ENCODE measurements at places on chromosomes 6 and 20.

GRCh38 chr6:110614586-110614985 is 138.2 kb upstream of the SLC22A16 start:
- DNase-seq = no peak

DNA sequence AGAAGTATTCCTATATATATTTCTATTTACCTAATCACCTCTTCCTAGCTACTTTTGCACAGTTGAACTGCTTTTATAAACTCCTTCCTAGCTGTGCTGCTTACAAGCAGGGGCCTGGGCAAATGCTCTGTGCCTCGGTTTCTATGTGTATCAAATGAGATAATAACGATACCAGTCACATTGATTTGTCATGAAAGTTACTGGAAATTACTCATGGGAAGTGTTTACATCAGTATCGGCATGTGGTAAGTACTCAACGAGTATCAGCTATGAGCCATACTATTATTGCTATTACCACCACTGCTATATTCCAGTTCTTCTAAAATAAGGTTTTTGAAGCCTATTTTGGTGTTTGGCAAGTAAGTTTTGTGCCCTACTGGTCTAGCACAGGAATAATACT is 4.9 kb downstream of the LAMA4 start:
- no peak for DNase-seq

DNA sequence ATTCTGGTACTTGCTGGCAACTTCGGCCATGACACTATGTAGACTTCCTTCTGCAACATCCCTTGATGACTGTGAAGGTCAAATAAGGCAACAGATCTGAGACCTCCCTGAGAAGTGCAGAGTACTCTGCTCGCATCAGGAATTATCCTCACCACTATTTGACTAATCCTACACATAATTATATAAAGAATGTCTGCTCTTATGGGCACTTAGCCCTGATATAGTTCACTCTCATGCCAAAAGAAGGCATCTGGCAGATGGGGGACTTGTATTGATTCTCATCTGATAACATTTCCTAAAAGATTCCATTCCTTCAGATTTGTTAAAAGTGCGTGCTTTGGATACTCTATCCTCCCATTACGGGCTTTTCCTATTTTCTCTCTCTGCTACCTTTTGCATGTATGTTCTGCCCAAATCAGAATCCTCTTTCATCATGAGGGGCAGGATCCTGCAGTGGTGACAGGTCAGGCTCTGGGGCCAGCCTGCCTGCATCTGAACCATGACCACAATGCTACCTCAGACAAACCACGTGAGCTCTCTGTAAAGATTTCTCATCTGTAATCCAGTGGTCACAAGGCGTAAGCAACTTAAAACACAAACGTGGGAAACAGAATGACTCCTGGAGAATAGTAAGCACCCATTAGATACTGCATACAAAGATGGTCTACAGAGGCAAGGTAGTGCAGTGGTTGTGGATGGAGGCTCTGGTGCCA is 134.0 kb downstream of the GJA10 start:
- DNase-seq = no peak

- no peak for DNase-seq
These were observed 12.8 kb upstream of the SERPINB1 start for GRCh38 chr6:2854396-2854982.

DNA sequence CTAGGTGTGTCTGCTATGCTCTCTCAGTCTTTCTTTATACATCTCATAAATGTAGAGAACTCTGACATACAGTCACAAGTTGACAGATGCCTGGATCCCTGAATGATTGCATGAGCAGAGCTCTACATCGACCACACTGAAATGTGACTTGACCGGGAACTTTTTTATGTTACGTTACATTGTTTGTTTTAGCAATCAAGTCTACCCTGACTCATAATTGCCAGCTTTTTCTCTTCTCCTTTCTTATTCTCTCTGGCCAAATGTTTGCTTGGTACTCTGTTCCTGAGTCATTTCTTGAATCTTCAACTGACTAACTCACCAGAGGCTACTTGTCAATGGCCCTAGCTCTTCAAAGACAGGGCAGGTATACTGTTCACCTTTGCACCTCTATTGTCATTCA is 213.6 kb upstream of the DTNBP1 start:
- no peak for DNase-seq

DNA sequence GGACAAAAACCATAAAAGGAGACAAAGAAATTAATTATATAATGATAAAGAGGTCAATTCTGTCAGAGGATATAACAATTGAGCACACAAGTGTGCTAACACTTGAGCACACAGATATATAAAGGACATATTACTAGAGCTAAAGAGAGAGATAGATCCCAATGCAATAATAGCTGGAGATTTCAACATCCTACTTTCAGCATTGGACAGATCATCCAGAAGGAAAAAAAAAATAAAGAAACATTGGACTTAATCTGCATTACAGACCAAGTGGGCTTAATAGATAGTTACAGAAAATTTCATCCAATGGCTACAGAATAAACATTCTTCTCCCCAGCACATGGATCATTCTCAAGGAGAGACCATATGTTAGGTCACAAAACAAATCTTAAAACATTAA is 9.9 kb downstream of the VNN1 start:
- DNase-seq = no peak

GRCh38 chr6:46949632-46950280 is 28.0 kb upstream of the ADGRF5 start:
- DNase-seq = no peak

DNA sequence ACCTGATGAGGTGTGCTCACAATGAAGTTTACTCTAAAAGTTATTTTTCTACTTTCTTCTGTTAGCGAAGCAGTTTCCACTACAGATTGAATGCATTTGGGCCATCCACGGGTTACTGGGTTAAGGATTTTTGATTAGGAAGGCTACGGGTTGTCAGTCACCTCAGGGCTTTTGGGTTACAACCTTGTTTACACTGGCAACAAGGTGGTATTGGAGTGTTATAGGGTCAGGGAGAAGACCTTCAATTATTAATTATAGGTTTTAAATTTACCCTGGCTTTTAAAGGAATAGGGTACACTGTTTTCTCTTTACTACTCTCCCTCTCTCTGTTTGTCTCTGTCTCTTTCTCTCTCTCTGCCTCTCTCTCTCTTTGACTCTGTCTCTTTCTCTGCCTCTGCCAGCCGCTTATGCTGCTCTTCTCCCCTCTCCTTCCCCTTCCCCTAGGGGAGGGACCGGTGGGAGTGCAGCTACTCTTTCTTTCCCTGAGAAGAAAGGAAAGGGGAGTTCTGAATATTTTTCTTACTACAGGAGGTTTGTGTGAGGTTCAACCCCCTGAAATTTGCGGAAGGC is 40.2 kb upstream of the AGPAT4 start:
- DNase-seq = no peak

All from vagina (tissue), 2 donors.